A172 (cell line): ENCODE measurements at places on chromosomes 7 and 10. TPM values are rescaled to one million over a fixed set of nuclear protein-coding genes. Genes with fewer than 3 reads are reported as not detected.
A peak's percentile ranks its signal among the peaks of the same experiment; 100 is the strongest.

- no peak for DNase-seq
Measured at GRCh38 chr10:93599778-93600177, 1.3 kb downstream of the RBP4 start.

DNA sequence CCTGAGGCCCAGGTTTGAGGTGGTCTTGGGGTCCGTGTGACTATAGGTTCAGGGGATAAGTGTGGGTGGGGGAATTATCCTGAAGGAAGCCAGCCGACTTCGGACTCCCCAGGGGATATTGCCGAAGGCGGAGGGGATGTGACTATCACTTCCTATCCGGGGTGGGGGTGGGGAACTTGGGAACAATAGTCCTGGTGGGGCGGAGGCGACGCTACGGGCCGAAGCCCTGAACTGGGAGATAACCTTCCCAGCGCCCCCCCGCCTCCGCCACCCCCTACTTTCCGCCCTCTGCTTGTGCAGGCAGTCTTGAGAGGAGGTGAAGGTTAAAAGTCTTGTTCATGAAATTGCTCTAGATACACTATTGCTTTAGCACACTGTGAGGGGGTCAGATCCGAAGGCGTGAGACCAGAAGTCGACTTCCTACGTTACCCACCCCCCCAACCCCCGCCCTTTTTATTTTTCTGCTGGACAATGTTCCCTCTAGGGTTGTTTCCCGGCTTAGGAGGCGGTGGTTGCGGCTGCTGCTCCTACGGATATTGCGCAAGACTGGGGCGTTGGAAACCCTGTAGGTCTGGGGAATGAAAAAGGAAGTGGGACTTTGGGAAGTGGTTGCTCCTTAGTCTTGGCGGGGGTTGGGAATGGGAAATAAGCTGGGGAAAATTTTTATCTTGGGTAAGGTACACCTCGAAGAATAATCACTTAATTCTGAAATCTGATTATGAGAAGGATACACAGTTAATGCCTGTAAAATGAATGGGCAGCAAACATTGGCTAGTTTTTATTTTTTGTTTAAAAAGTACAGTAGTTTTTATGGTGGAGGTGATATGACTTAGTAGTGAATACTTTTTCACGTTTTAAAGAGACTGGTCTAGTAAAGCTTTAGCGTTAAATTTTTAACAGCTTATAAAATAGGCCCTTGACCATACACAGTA, 1.5 kb downstream of the PTPN12 start:
- peak; percentile 96 for DNase-seq

- DNase-seq: no peak
Measured at GRCh38 chr10:24806262-24806661, 82.6 kb upstream of the ARHGAP21 start.

DNA sequence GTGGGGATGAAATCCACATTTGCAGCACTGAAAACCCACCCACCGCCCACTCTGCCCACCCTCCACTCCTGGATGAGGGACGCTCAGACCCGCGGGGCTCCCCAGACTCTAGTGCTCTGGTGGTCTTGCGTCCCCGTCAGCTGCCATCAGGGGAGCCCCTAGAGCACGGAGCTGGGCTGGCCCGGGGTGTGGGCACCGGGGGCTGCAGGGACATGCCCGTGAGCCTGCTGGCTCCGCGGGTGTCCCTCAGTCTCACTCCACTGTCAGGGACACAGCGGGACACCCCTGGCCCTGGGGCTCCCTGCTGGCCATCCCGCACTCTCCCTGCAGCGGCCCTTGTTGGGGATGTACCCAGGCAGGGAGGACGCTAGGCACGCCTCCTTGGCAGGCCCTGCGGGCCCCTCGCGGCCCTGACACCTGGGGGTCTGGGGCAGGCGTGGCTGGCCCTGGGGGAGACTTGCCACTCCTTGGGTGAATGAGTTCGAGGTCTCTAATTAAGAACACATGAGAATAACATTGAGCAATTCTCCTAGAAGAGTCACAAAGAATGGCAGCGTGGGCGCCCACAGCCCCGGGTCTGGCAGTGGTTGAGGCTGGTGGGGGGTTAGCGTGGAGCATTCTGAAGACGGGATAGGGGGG, 64.2 kb downstream of the CFAP46 start:
- DNase-seq: no peak

- DNase-seq: no peak
Measured at GRCh38 chr7:1120791-1121190, 32.9 kb downstream of the GPER1 start.

DNA sequence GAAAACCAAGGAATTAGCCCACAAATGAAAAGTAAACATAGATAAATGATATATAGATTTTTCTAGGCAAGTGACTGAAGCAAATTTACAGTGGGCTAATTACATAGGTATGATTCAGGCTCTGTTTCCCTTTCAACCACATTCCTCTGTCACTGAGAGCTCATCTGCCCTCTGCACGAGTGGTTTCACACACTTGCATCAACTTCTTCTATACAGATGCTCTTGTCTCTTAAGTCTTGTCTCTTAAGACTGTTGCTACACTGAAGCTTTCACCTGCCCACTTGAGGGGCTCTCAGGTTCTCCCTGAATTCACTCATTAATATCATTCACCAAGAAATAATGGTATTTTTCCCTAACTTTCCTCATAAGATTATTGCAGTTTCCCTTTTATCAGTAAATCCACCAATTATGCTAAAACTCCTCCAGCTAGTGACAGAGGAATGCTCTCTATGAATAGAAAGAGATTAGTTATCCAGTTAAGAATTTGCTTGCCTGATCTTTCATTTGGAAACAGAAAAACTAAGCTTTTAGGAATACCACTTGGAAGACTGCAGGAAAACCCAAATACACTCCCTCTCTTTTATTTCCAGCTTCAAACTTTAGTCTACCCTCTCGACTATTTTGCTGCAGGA, 95.7 kb downstream of the ELAPOR2 start:
- no peak for DNase-seq

GRCh38 chr10:944034-944831, 12.7 kb upstream of the LARP4B start:
- peak; percentile 39 for DNase-seq

The GPR15LG gene
- total RNA-seq: not detected in 2 replicates

The UBTD1 gene
- 37.6 and 53.8 TPM in 2 replicates for total RNA-seq

The TMEM213 gene
- total RNA-seq: not detected in 2 replicates
